ENCODE measurements at places on chromosomes 6 and 20.

- no peak for DNase-seq
These were observed 274.7 kb downstream of the TFAP2A start for GRCh38 chr6:10140136-10140535.

DNA sequence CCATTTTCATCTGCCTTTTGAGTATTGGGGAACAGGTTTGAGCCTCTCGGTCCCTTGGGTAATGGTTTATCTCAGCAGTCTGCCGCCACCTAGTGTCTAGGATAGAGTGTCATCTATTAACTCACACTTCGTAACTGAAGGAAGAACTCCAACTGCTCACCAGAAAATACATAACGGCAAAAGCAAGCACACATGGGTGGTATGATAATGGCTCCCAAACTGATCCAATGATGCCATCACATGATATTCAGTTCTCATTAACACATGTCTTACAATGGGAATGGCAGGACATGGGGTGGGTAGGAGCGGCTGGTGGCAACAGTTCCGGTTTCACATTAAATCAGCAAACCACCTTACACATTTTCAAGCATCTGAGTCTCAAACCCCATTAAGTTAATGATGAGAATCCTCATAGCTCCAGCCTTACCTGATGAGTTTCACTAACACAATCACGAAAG is 110.7 kb upstream of the PHACTR1 start:
- DNase-seq = peak; percentile 85

- DNase-seq = no peak
These were observed 167.9 kb upstream of the MCHR2 start for GRCh38 chr6:100161782-100162365.

- DNase-seq = no peak
These were observed 27.0 kb downstream of the TOX2 start for GRCh38 chr20:43941476-43942200.

DNA sequence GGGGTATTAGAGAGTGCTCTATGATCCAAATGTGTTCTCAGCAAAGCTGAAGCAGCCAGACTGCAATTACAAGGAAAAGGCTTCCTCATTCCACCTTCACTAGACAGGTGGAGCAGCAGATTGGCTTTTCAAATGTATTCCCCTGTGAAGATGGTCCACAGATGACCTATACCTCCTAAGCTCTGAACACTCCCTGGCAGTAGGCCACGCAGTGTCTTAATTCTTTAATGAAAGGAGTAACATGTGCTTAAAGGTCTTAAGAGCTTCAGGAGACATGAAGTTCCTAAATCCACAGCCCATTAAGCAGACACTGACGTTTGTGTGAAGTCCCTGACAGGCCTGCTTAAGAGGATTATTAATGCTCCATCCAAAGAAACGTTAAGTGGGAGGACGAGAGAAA is 138.9 kb upstream of the NUP153 start:
- DNase-seq = no peak

DNA sequence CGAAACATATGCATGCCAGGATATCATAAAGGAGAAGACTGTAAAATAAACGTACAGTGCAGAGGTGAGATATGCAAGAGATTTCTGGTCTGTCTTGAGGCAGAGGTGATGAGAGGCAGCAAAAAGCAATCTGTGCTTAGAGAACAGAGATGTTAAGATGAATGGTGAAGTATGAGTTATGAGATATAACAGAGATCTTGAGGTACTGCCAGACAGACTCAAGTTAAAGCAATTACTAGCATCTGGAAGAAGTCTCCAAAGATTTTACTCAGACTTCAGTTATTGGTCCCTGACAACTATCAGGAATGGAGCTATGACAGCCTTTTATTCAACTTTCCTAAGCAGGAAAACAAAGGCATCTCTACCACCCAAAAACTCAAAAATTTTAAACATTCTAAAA is 122.8 kb upstream of the DST start:
- no peak for DNase-seq

DNA sequence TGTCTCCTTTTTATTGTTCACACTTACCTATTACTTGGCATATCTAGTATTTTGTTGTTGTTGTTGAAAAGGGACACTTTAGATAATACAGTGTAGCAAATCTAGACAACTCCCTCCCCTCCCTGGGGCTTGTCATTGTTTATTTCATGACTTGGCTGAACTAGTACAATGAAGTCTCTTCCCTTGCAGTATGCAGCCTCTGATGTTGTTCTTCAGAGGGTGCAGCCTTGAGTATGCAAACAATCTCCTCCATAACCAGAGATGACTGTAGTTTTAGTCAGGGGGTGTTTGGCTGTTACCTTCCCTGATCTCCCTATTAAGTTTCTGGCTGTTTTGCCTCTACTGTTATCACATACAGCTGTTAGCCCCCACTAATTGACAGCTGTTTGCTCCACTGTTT is 315.4 kb upstream of the RUNX2 start:
- DNase-seq = no peak

DNA sequence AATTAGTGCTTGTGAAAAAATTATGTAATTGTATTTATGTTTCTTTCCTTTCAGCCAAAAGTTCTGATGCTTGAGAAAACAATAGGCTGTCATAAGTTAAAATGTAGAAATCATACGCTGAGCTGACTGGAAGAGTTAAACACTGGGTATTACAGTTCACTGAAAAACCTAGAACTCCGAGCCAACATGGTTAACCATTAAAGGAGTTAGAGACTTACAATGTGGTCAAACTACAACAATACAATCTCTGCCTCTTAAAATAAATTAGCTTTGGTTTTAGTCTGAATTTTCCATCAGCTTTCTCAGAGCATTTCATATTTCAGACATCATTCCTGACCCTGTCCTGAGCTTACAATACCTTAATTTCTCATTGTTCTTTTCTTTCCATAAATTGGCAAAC is 91.0 kb downstream of the COL12A1 start:
- DNase-seq = no peak

DNA sequence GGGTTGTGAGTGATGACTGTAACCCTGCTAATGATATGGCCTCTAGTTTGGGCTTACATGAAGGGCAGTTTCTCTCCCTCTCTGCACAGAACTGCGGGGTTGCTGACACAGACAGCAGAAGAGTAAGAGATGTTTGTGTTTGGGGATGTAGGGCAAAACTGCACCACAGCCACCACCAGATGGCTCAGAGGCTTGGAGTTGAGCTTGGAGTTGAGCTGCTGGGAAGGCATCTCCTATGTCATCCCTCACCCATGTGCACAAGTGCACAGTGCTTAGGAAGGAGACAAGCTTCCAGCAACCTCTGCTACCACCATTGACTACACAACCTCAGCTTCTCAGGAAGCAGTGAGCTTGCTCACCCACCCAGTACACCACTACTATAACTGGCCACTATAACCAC is 303.9 kb upstream of the DEFB112 start:
- DNase-seq = no peak

- DNase-seq = no peak
These were observed 502 bp upstream of the HACE1 start for GRCh38 chr6:104860221-104860620.

DNA sequence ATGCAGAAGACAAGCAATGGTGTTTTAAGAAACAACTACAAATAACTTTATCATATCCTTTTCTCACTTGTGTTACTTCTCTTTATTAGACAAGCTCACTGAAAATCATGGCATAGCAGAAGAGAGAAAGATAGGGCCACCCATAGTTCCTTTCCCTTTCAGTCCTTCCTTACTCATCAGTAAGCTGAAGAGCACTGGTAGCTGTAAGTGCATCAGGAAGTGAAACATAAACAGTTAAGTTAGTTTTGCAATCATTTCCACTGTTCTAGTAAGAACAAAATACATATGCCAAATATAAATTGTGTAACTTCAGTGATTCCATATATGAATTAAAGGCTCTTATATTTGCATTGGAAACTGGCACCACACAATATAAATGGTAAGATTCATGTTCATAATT is 220.1 kb downstream of the HACE1 start:
- DNase-seq = no peak

DNA sequence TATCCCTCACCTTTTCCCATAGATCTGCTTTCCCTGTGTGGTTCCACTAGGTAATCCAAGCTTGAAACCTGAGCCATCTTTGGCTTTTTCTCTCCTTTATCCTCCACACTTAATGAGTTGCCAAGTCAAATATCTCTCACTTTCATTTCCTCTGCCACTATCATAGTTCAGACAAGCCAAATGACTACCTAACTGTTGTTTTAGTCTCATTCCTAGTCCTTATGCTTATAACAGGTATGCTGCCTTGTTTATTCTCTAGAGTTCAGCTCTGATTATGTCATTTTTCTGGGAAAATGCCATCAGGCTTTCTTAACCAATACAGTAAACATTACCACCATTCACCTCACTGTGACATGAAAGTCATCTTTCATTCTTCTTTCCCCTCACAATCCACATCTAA is 6.5 kb downstream of the EFHC1 start:
- no peak for DNase-seq

DNA sequence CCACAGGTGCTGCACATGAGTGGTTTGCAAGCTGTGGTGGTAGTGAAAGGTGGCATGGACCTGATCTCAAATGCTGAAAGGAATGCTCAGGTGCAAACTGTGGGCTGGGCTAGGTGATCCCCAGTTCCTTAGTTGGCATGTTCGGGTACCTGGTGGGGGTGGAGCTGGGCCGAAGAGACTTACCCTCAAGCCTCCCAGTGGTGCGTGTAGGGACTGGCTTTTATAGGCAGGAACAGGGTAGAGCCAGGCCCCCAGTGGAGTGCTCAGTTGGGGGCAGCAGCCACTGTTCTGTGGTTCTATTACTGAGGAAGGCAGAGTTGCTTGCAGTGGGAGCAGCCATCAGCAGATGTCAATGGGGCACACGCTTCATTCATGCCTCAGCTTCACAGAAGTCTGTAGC is 399.8 kb downstream of the HTR1B start:
- DNase-seq = no peak

DNA sequence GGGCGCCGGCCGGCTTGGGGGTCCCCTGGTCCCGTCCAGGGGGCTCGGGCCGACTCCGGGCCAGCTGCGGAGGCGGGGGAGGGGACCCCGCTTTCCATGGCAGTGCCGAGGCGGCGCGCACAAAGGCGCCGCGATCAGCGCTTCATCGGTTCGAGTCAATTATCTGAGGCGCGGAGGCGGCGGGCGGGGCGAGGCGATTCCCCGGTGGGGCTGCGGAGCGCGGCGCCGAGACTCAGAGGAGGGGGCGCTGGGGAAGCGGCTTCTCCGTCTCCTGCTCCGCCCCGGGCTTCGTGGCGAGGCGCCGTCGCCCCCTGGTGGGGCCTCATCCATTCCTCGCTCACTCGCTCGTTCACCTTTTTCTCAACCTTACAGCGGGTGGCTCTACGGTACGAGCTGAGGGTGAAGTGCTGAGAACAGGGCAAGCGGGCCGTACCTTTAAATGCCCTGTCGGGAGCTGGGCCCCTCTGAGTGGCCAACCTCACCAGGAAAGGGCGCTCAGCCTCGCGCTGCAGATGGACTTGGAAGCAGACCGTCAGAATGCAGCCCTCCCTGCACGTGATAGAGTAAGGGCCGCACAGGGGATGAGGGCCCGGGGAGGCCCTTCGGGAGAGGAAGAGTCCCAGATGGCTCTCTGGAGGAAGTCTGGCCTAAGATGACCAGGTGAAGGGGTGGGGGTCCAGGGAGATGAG is 39.9 kb downstream of the SLC52A3 start:
- peak; percentile 58 for DNase-seq

DNA sequence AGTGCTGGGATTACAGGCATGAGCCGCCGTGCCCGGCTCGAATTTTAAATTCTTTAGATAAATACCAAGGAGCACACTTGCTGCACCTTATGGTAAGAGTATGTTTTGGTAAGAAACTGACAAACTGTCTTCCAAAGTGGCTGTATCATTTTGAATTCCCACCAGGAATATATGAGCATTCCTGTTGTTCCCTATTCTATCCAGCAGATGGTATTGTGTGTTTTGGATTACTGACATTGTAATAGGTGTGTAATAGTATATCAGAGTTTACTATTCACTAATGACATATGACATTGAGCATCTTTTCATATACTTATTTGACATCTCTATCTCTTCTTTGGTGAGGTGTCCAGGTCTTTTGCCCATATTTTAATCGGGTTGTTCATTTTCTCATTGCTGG is 40.5 kb downstream of the TGM6 start:
- no peak for DNase-seq

GRCh38 chr6:159262586-159262985 is 93.4 kb downstream of the FNDC1 start:
- no peak for DNase-seq

GRCh38 chr6:54991761-54992330 is 145.3 kb downstream of the FAM83B start:
- no peak for DNase-seq

- no peak for DNase-seq
These were observed 806 bp downstream of the KCNQ2 start for GRCh38 chr20:63471717-63471980.

- no peak for DNase-seq
These were observed 36.6 kb upstream of the DUSP22 start for GRCh38 chr6:255751-256083.
